ENCODE measurements at places on chromosomes 6 and 20.
A peak's percentile ranks its signal among the peaks of the same experiment; 100 is the strongest.

- no peak for DNase-seq
Measured at GRCh38 chr6:38015341-38015740, 195.8 kb downstream of the ZFAND3 start.

- DNase-seq = no peak
Measured at GRCh38 chr20:38092260-38092857, 58.8 kb downstream of the RPRD1B start.

DNA sequence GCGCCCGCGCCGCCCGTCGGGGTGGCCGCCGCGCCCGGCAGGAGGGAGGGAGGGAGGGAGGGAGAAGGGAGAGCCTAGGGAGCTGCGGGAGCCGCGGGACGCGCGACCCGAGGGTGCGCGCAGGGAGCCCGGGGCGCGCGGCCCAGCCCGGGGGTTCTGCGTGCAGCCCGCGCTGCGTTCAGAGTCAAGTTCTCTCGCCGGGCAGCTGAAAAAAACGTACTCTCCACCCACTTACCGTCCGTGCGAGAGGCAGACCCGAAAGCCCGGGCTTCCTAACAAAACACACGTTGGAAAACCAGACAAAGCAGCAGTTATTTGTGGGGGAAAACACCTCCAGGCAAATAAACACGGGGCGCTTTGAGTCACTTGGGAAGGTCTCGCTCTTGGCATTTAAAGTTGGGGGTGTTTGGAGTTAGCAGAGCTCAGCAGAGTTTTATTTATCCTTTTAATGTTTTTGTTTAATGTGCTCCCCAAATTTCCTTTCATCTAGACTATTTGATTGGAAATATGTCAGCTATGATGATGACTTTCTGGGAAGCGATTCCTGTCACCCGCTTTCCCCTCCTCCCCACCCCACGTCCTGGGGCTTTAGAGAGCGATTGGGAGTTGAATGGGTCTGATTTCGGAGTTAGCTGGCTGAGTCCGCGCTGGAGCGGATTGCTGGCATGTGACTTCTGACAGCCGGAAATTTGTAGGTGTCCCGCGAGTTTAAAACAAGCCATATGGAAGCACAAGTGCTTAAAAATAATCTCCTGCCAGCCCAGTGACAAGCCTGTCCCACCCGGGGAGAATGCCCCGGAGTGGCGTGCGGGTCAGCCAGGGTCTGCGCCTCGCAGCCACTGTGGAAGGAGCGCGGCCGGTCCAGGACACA, 1.1 kb downstream of the ESR1 start:
- no peak for DNase-seq

- no peak for DNase-seq
Measured at GRCh38 chr20:57315083-57315975, 14.3 kb upstream of the SPO11 start.

DNA sequence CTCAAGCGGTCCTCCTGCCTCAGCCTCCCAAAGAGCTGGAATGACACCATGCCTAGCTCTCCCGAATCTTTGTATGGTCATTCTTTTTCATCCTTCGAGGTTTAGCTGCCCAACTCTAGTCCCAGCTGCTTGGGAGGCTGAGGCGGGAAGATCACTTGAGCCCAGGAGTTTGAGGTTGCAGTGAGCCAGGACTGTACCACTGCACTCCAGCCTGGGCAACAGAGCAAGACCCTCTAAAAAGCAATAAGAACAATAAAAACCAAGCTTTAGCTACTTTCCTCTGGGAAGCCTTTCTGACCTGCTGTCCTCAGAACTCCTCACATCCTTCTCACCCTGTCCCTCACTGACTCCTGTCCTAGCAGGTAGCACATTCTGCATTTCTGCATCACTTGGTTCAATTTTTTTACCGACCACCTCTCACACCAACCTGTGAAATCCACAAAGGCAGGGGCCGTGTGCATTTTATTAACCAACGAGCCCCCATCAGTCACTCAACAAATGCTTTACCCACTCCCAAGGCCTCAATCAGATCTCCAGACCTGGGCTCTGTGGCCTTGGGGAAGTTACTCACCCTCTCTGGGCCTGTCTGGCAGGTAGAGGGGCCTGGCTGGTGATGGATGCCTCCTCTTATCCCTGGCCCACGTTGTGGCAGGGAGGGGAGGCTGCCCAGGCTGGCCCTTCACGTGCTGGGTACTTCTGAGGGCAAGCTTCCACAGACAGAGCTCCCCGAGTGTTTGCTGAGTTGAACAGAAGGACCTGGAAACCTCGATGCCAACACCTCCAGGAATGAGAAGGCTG, 14.7 kb upstream of the SRC start:
- DNase-seq = no peak

- no peak for DNase-seq
Measured at GRCh38 chr6:132395015-132395597, 6.2 kb downstream of the MOXD1 start.

DNA sequence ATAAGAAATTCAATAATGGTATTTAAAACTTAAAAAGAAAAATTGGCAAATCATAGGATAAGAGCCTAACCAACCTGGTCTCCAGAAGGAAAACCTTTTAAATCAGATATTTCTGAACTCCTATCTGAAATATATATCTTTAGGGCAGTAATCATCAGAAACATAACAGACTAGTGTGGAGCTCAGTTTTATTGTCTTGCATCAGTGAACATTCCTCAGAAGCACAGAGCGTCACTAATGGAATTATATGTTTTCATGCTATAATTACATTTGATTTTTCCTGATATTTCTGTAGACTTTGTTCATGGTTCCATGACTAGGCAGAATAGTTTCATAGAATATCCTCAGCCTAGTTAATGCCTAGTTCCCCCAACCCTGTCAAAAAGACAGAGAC, 262.2 kb downstream of the EYA4 start:
- DNase-seq = no peak

DNA sequence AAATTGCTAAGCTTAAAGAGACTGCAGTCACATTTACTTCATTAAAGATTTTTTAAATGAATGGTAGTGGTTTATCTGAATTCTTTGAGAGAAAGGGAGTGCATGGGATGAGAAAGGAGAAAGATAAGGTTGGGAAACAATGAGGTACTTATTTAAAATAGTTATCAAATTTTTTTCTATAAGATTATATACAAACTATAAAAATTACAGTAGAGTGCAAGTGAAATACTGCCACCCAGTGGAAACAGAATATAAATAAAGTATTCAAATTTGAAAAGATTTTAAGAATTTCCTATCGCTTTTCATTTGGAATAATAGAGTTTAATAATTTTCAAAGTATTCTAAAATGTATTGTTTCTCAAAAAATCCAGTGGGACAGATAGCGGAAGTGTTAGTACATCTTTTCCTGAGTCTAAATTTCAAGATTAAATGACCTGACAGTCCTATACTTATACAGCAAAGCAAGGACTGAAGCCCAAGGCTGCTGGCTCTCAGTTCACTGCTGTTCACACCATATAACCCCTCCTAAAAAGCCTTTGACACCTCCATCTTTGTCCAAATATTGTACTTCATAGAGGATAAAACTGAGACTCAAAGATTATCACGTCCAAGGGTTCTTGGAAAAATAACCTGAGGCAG, 31.1 kb downstream of the EPM2A start:
- DNase-seq = no peak

GRCh38 chr6:169783971-169784820, 32.8 kb downstream of the ERMARD start:
- no peak for DNase-seq

DNA sequence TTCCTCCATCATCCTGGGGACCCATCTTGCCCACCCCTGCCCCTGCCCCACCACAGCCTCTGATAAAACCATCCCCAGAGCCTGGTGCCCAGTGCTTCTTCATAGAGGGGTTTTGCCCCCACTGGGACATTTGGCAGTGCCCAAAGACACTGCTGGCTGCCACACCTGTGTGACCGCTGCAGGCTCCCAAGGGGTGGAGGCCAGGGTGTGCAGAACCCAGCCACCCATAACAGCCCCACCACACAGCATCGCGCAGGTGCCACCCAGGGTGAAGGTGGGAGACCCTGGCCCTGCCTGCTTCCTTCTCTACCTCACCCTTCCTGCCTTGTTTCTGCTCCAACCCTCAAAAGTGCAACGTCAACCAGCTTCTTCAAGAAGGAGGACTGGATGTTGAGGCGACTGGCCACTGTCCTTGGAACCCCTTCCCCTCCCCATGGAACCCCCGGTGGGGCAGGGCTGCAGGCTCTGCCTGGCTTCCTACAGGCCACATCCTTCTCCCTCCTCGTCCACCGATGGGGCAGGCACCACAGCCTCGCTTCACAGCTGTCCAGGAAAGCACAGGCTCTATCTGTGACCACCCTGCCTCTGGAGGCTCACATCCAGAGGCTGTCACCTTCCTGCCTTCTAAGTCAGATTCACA, 79.2 kb upstream of the MPC1 start:
- DNase-seq = no peak

DNA sequence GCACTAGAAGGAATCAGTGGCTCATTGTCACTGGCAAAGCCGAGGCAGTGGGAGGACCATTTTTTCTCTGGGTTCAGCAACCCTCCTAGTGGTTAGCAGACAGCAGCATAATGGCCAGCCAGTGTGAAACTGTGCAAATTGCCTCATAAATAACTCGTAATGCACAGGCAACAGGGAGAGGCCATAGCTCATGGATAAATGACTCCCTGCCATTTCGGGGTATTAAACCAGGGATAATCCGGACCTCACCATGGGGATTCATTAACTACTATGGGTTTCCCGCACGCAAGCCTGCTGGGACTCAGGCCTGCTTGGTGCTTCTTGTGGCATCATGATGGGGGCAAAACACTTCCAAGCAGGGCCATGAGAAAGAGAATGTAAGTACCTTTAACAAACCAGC, 158.2 kb upstream of the CHD6 start:
- no peak for DNase-seq

DNA sequence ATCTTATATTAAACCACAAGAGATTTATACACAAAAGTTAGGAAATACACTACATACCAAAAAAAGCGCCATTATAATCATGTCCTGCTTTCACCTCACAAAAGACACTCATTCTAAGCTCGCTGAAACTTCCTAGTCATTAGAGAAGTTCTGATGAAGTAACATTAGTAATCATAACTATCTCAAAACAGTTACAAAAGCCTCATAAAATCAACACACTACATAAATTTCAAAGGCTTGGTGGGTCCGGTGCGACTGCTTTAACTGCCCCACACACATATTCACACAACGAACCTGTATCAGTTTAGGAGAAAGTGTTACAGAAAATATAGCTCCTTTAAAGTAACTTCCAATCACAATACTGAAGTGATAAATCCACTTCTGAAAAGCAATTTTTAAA, 1.9 kb downstream of the PHIP start:
- DNase-seq = no peak

GRCh38 chr20:17863577-17864292, 104.9 kb downstream of the SNX5 start:
- no peak for DNase-seq

DNA sequence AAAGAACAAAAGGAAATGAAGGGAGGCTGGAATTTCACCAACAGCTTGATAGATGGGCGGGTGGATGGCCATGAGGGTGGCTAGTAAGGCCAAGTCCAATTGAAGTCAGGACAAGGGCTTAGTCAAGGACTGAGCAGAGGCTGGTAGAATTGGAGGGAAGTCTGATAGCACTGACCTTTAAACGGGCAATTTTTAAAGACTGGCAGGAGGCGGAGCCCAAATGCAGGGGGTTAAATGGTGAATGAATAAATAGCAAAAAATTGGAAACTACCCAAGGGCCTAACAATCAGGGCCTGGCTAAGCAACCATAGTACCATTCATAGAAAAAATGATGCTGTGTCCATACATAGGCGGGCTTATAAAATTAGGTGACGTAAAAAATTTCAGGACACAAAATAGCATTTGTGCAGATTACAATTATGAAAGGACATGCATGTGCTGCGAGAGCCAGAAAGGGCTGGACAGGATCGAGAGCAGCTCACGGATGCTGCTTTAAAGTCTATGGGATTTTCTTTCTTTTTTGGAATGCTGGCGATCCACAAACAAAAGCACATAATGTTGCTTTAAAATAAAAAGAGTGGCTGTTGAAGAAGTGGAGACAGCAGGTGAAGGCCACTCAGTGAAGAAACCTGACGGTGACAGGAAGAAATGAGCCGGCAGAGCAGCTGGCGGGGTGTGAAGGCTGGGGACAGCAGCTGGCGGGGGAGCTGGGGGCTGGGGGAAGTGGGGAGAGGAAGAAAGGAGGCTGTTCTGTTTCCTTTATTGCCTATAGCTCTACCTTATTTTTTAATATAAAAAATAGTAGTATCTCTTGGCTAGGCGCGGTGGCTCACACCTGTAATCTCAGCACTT, 42.8 kb upstream of the TAF8 start:
- DNase-seq = peak; percentile 23

DNA sequence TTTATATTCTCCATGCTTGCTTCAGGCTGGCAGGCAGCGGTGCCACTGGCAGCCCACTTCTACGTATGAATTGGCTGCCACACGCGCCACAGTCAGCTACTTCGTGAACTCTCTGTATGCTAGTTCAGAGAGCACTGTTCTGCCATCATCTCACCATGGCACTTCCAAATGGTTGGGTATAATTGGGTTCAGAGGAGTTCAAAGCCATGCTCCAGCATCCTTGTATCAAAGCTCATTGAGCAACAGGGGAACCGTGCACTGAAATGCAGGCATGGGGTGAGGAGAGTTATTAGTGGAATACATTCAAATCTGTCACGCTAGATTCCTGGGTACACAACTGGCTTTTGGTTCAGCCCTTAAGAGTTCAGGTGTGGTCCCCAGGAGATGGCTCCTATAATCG, 519.9 kb upstream of the NOX3 start:
- no peak for DNase-seq

GRCh38 chr6:112501705-112502104, 154.6 kb downstream of the RFPL4B start:
- no peak for DNase-seq

DNA sequence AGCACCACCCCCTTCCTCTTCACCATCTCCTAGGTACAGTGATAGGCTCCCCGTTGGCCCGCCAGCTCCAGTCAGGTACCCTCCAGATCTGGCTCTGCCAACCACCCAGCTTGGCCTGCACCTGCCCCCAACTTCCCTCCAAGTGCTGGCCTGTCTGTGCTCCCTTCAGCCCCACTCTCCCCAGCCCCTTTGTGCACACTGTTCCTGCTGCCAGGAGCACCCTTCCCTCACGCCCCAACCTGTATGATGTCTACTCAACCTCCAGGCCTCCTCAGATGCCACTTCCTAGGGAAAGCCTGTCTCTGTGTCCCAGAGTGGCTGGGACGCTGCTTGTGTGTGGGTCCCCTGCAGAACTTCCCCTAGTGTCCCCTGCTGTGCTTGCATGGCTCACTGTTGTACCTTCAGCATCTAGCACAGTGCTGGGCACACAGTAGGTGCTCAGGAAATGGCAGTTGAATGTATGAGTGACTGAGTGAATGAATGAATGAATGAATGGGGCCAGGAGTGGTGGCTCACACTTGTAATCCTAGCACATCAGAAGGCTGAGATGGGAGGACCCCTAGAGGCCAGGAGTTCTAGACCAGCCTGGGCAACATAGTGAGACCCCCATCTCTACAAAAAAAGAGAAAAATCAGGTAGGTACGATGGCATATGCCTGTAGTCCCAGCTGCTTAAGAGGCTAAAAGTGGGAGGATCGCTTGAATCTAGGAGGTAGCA, 3.0 kb downstream of the ZBP1 start:
- no peak for DNase-seq

GRCh38 chr6:167044696-167045095, 45.5 kb downstream of the CEP43 start:
- DNase-seq = no peak

GRCh38 chr6:108883172-108883571, 35.0 kb downstream of the ARMC2 start:
- DNase-seq = no peak

- DNase-seq = no peak
Measured at GRCh38 chr6:32982084-32982701, 13.8 kb downstream of the BRD2 start.

GRCh38 chr20:5020760-5021159, 19.4 kb upstream of the SLC23A2 start:
- no peak for DNase-seq

Measured in stimulated activated CD8-positive, alpha-beta memory T cell treated with anti-CD3 and anti-CD28 coated beads, Interleukin-12 subunit alpha, Interleukin-12 subunit beta, amount 100 ng/mL, for 1 hour (primary cell).